ENCODE measurements at places on chromosomes 11 and 22.

DNA sequence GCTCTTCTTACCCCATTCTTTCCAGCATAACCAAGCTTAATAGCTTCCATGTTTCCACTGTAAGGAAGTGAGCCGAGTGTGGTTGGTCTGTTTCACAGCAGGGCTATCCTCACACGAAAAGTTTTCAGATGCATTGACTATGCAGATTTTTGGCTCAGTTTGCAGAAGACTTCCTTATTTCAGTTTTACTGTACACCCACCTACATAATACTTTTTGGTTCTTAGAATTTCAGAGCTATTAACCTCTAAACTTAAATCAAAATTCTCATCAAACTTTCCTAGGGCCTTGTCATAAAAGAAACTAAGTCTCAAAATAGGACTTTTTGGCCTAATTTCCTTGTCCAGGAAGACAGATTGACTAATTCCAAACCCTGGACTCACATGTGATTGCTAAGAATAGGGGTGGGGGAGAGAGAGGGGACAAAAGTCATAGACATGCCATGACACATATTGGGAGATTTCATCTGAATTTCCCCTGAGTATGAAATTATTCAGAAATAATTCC, 7.3 kb upstream of the EHF start:
- DNase-seq = no peak

DNA sequence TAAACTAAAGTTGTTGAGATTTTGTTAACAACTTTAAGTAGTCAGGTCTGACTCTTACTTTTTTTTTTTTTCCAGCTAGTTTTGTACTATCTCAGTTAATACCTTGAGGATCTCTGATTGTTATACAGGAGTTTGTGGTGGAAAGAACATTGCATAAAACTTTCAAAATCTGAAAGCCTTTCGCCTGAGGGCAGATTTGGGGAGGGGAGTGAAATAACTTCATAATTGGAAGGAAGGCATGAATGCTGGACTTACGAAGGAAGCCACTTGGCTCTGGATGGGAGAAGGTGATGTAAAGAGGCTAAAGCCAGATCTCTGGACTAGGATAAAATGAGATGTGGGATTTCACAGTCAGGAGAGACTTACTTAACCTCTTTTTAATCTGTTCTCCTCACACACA, 18.2 kb upstream of the FAT3 start:
- no peak for DNase-seq

- DNase-seq = no peak
Measured at GRCh38 chr11:103872748-103873147, 163.7 kb upstream of the DDI1 start.

DNA sequence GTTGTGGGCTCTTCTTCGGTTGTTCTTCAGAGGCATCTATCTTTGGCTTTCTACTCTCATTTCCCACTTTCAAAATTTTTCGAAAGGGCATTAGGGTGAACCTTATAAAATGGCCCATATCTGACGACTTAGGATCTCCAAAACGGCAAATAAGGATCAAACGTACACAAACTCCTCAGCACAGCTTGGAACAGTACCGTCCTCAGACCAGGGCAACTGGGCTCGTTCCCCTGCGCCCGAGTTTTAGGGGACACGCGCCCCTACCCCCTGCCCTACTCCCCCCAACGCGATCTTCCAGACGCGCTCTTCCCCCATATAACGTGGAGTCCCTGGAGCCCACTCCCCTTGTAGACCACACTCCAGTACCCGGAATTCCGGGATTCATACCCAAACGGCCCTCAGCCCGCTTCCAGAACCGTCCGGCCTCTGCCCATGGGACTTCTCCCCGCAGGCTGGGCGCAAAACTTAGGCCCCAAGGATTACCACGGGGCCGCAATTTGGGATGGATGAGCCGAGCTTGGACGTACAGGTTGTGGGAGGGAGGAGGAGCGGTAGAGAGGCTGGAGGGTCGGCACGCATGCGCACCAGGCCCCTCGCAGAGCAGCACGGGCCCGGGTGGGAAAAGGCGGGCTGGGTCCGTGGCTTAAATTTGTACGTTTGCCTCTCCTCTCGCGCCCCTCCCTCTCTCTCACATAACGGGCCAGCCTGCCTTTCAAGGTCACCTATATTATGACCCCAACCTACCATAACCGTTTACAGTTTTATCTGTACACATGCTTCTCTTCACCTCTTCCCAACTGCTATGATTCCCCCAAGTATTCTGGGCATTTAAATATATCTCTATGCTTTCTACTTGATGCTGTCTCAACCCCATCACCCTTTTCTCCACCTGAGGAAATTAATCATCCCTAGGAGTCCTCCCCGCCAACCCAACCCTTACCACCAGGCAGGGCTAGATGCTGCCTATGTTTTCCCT, 3.4 kb downstream of the CCDC89 start:
- peak; percentile 87 for DNase-seq

DNA sequence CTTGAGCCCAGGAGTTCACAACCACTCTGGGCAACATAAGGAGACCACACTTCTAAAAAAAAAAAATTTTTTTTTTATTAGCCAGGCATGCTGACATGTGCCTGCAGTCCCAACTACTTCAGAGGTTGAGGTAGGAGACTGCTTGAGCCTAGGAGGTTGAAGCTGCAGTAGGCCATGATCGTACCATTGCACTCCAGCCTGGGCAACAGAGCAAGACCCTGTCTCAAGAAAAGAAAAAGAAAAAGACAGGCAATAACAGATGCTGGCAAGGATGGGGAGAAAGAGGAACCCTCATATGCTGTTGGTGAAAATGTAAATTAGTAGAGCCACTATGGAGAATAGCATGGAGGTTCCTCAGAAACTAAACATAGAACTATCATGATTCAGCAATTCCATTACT, 64.8 kb downstream of the PAK1 start:
- DNase-seq = no peak

DNA sequence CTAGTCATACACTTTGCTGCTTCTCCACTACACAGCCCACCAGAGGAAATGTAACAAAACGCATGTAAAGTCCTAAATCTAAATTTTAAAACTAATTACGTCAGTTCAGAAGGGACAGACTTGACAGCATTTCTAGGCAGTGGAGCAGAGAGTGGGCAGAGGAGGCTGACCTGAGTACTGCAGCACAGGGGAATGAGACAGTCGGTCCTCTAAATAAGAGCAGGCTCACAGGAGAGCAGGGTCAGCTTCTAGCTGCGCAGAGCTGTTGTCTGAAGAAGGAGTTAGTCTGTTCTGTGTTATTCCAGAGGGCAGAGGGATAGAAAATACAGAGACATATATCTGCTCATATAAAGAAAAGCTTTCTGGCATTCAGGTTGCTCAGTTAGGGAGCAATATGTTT, 40.3 kb downstream of the JHY start:
- no peak for DNase-seq

DNA sequence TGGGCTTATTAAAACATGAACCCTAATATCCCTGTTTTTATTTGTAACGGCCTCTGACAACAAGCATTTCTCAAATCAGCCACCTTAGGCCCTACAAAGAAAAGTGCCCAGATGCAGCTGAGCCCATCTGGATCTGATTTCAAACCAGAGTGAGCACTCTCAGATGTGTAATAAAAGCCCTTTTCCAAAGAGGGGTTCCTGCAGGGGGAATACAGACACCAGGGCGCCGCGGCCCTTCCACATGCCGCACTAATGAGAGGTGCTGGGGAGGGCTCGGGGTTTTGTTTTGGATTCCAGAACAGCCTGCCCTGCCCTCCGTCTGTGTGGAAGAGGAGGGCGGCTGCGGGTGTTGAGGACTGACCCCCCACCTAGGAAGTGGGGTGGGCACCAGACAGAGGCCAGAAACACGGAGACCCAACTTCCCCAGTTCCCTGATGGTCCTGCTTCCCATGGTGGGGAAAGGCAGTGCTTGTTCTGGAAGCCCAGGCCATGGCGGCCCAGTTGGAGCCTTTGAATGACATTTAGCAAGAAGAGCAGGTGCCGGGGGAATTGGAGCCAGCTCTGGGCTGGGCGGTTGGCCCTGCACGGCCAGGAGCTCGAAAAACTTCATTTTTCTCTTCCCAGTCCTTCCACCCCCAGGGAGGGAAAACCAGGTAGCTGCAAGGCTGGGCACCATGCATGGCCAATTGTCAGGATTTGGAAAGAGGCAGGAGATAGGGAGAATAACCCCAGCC, 63.7 kb downstream of the MACROD1 start:
- no peak for DNase-seq

DNA sequence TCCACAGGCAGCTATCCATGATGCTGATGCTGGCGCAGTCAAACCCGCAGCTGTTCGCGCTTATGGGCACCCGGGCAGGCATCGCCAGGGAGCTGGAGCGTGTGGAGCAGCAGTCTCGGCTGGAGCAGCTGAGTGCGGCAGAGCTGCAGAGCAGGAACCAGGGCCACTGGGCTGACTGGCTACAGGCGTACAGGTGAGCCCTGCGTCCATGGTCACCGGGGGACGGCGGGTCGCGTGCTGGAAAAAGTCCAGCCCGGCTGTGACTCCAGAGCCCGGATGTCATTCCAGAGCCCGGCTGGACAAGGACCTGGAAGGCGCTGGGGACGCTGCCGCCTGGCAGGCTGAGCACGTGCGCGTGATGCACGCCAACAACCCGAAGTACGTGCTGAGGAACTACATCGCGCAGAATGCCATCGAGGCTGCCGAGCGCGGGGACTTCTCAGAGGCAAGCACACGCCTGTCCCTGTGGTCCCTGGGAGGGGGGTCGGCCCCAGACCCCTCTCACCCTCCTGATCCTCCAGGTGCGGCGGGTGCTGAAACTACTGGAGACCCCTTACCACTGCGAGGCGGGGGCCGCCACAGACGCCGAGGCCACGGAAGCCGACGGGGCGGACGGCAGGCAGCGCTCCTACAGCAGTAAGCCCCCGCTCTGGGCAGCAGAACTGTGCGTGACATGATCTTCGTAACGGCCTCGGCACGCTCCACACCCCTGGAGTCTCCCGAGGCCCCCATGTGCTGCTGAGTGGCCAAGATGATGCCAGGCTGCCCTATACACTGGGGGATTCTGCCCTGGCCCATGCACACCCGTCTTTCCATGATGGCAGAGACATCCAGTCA, 16.1 kb downstream of the SELENOO start:
- DNase-seq = no peak

DNA sequence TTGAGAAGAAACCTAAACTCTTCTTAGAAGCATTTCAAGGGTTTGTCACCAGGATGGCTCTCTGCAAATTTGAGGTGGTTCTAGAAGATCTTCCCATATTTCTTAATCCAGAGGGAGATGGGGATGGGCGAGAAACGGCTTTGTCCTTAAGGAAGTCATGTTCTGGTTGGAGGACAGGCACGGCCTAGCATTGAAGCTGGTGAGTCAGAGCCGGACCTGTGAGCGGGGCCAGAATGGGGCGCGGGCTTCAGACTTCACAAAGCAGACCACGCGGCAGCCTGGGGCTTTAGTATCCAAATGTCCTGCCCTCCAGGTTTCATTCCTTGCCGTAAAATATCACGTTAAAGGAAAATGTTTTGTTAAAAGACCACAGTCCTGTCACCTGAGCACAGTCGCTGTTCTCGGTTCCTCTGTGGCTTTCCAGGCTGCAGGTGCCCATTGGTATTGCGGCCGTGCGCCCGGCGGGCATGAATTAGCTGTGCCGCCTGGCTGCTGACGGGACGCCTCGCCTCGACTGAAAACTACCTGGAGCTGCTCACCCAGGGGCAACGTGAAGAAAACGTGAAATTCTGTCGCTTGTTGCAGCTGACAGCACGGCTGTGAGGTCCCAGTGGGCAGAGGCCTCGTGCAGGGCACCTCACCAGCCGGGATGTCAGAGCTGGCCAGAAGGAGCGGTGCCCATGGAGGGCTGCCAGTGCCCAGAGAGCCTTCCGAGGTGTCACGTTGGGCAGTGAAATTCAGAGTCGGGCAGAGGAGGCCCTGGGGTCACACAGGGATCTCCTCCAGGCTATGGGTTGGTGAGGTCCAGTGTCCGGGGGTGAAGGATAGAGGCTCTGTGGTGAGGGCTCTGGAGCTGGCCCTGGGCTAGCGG, 59.0 kb downstream of the LRP5 start:
- no peak for DNase-seq

- no peak for DNase-seq
Measured at GRCh38 chr11:111723595-111723994, 42.6 kb downstream of the PPP2R1B start.

- no peak for DNase-seq
Measured at GRCh38 chr11:91407842-91408241, 816.8 kb upstream of the FAT3 start.

DNA sequence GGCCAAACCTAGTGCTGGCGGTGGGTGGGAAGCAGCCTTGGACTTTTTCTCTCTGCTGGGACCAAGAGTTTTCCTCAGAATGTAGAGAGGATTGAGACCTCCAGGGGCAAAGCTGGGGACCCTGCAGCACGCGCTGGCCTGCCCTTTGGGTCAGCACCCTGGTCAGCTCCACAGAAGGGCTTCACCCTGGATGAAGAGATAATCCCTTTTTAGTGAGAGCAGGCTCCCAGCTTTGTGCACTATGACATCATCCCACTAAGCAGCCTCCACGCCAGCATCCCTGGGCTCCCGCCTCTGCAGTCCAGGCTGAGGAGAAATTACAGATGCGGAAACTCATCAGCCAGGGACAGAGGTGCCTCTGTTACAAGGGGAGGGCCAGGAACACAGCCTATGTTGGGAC, 23.5 kb downstream of the DRICH1 start:
- no peak for DNase-seq

GRCh38 chr11:120170741-120171261, 32.9 kb upstream of the TRIM29 start:
- no peak for DNase-seq

DNA sequence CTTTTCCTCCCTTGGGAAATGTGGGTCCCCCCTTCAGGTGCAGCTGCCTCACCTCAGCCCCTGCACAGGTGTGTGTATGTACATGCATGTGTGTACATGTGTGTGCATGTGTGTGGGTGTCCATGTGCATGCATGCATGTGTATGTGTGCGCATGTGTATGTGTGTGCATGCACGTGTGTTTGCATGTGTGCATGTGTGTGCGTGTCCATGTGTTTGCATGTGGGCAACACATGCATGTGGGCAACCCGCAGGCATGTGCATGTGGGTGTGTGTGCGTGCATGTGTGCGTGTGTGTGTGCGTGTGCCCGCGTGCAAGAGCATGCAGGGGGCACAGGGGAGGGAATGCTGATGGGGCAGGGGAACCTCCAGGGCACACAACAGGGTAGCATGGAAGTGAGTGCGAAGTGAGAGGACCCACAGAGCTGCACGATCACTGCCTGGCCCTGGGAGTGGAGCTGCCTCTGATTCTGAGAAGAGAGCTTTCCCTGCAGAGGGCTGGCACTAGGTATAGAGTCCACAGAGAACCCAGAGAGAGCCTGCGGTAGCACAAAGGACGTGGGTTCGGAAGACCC, 14.6 kb upstream of the BAIAP2L2 start:
- no peak for DNase-seq

DNA sequence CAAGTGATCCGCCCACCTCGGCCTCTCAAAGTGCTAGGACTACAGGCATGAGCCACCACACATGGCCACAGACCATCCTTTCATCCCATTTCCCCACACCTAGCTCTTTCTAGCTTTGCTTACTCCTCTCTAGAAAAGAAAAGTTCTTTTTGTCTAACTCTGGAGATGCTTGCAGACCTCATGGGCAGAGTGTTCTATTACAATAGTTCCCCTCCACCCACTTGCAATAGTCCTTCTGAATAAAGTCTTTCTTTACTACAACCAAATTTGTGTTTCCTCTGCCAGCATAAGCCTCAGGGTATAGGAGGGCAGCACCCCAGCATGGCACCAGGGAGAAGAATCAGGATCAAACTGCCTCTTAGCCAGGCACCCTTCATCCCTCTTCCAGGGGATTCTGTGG, 18.8 kb upstream of the RTL6 start:
- DNase-seq = no peak
